ENCODE measurements at places on chromosomes 2 and 18. TPM values are rescaled to one million over a fixed set of nuclear protein-coding genes. Genes with fewer than 3 reads are reported as not detected.

DNA sequence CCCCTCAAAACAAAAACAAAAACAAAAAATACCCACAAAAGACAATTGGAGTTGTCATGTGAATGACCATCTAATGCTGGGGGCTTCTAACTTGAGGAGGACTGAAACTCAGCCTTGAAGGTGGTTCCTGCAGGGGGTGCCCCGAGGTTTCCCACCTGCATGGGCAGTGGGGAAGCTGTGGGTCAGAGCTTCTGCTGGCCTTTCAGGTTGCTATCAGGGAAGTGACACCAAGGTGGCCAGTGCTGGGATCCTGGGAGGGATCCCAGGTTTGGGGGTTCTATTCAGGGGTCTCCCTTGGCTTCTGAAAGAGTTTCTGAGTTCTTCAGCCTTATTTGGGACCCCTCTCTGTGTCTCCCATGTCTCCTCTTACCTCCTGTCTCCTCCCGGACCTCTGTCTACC, 62.8 kb downstream of the LDLRAD4 start:
- no peak overlapping the region for H3K4me3 ChIP-seq
- peaks cover 58% of the 10 kb centered on the region for H3K4me1 ChIP-seq
- no peaks in the 10 kb centered on the region for H3K27me3 ChIP-seq

ERICH2 gene
- not detected for total RNA-seq

MERTK gene
- total RNA-seq, result 0.63 TPM

CFAP65 gene
- total RNA-seq, result not detected

- DNase-seq, result no peak
- H3K4me1 ChIP-seq, result peaks cover 17% of the 10 kb centered on the region
Measured at GRCh38 chr2:40032650-40033319, 253.7 kb upstream of the THUMPD2 start.

- H3K36me3 ChIP-seq, result peaks cover 65% of the 10 kb centered on the region
- H3K4me3 ChIP-seq, result no peak overlapping the region
- H3K27ac ChIP-seq, result no peak overlapping the region
- no peak for DNase-seq
- H3K4me1 ChIP-seq, result peaks cover 9% of the 10 kb centered on the region
Measured at GRCh38 chr18:26074246-26074645, 16.2 kb downstream of the SS18 start.

DNA sequence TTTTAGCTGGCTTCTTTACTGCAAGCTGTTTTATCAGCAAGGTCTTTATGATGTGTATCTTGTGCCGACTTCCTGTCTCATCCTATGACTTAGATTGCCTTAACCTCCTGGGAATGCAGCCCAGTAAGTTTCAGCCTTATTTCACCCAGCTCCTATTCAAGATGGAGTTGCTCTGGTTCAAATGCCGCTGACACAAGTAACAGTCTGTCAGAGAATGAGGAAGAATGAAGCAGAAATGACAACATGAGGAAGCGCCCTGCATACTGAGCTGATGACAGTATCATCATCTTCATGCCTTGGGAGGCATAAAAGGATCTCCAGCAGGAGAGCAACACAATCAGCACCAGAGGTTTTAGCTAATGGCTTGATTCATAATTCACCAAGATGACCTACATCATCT, 309.4 kb downstream of the NBAS start:
- peaks cover 6% of the 10 kb centered on the region for H3K36me3 ChIP-seq
- no peak overlapping the region for H3K4me3 ChIP-seq
- no peaks in the 10 kb centered on the region for H3K27me3 ChIP-seq
- no peaks in the 10 kb centered on the region for H3K4me1 ChIP-seq
- H3K27ac ChIP-seq, result no peak overlapping the region

ZBTB7C gene
- total RNA-seq, result 0.56 TPM

DNA sequence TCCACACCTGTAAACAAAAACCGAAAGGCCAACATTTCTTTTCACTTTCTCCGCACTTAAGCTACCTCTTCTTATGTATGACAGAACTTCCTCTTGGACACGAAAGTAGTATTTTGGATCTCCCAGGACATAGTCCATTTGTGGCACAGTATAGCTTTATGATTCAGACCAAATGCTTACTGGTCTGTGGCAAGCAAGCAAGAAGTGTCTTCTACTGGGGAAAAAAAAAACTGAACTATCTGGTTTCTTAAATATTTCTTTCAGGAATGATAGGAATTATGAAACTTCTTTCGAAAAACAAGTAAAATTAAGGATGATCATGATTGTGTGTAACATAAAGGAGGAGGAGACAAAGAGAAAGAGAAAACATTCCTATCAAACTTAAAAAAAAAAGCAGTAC, 33.6 kb downstream of the SRBD1 start:
- no peak for DNase-seq
- H3K27me3 ChIP-seq, result no peaks in the 10 kb centered on the region
- H3K4me1 ChIP-seq, result peaks cover 6% of the 10 kb centered on the region
- H3K27ac ChIP-seq, result no peak overlapping the region

DNA sequence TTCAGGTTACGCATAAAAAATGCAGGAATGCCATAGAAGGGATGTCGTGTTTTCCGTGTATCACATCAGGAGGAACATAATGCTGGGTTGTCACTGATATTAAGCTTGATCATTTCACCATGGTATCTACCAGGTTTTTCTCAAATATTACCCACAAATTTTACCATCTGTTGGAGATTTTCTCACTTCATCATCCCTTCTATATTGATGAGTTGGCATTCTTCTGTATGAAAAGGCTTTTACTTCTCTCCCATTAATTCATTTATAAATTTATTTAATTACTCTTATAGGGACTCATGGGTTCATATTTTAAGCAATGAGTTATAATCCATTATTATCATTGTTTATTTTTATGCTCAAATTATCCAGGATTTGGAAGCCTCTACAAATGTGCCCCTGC, 608.2 kb downstream of the EPHA4 start:
- H3K27me3 ChIP-seq, result no peaks in the 10 kb centered on the region
- H3K36me3 ChIP-seq, result no peaks in the 10 kb centered on the region
- H3K4me1 ChIP-seq, result no peaks in the 10 kb centered on the region

- H3K36me3 ChIP-seq, result no peaks in the 10 kb centered on the region
- H3K27ac ChIP-seq, result no peak overlapping the region
- DNase-seq, result no peak
- no peak overlapping the region for H3K4me3 ChIP-seq
- H3K27me3 ChIP-seq, result peaks cover 2% of the 10 kb centered on the region
Measured at GRCh38 chr2:67948506-67948905, 114.3 kb downstream of the C1D start.

PRSS56 gene
- not detected for total RNA-seq

GRCh38 chr2:176702131-176702530, 432.9 kb downstream of the MTX2 start:
- no peaks in the 10 kb centered on the region for H3K4me1 ChIP-seq
- DNase-seq, result no peak
- no peak overlapping the region for H3K27ac ChIP-seq

GRCh38 chr2:33678436-33678835, 79.3 kb upstream of the FAM98A start:
- no peak for DNase-seq
- H3K27me3 ChIP-seq, result peaks cover 2% of the 10 kb centered on the region
- H3K36me3 ChIP-seq, result no peaks in the 10 kb centered on the region
- H3K27ac ChIP-seq, result no peak overlapping the region

GRCh38 chr2:10908195-10908594, 3.5 kb upstream of the KCNF1 start:
- no peaks in the 10 kb centered on the region for H3K36me3 ChIP-seq
- peaks cover 26% of the 10 kb centered on the region for H3K27me3 ChIP-seq
- no peak for DNase-seq

MALL gene
- 1.2 TPM for total RNA-seq

DNA sequence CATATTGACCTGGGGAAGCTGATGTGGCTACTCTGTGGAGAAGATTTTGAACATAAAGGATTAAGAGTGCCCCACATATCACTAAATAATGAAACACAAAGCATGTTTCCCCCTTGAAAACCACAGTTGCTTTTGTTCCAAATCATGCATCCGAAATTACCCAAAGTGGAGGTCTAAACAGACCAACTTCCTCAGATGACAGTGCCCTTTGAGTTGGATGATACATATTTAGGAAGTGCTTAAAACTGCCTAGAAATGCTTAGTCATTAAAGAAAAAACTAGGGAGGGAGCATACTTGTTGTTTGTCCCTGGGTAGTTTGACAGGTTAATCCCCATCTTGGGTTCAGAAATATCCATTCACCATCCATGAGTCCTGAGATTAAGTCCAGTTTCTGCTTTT, 1070.3 kb downstream of the SUCLG1 start:
- no peak for DNase-seq
- H3K27me3 ChIP-seq, result no peaks in the 10 kb centered on the region
- no peak overlapping the region for H3K27ac ChIP-seq

All from activated CD4-positive, alpha-beta T cell treated with anti-CD3 and anti-CD28 coated beads, Interleukin-2, amount 10 ng/mL, durations not matched to agents 24 days and 14 days (primary cell).